ENCODE measurements at places on chromosomes 6 and 20. TPM values are rescaled to one million over a fixed set of nuclear protein-coding genes. Genes with fewer than 3 reads are reported as not detected.

The TLDC2 gene
- not detected for polyA plus RNA-seq

The UBD gene
- not detected for polyA plus RNA-seq

The SCAND1 gene
- 1.7 TPM for polyA plus RNA-seq

The GTSF1L gene
- polyA plus RNA-seq, result not detected

The CUL9 gene
- 5.5 TPM for polyA plus RNA-seq

The MMP24 gene
- polyA plus RNA-seq, result 0.22 TPM

The NOX3 gene
- polyA plus RNA-seq, result 2.4 TPM

The CPNE5 gene
- polyA plus RNA-seq, result 22.8 TPM

The IRF4 gene
- not detected for polyA plus RNA-seq

The C6orf120 gene
- 41.2 TPM for polyA plus RNA-seq

The SYCP2 gene
- 5.9 TPM for polyA plus RNA-seq

The DLK2 gene
- polyA plus RNA-seq, result 15.0 TPM

The TMEM244 gene
- not detected for polyA plus RNA-seq

The KCNG1 gene
- 0.93 TPM for polyA plus RNA-seq

The DYNLT1 gene
- polyA plus RNA-seq, result 113 TPM

The DNMT3B gene
- polyA plus RNA-seq, result not detected

The IER3 gene
- 2.5 TPM for polyA plus RNA-seq

The LGSN gene
- 0.65 TPM for polyA plus RNA-seq

The KCNK16 gene
- not detected for polyA plus RNA-seq

The FAM209B gene
- polyA plus RNA-seq, result 0.99 TPM

The HTR1B gene
- not detected for polyA plus RNA-seq

The METTL24 gene
- not detected for polyA plus RNA-seq

The TRDN gene
- not detected for polyA plus RNA-seq

The TNXB gene
- not detected for polyA plus RNA-seq

The RMND1 gene
- 23.7 TPM for polyA plus RNA-seq

The PEX3 gene
- polyA plus RNA-seq, result 90.2 TPM

The ANKEF1 gene
- 2.5 TPM for polyA plus RNA-seq

The PROKR2 gene
- not detected for polyA plus RNA-seq

The LTB gene
- polyA plus RNA-seq, result not detected

The CASS4 gene
- polyA plus RNA-seq, result not detected

The FAM83C gene
- polyA plus RNA-seq, result not detected

The B3GAT2 gene
- polyA plus RNA-seq, result 5.5 TPM

The TPX2 gene
- 18.5 TPM for polyA plus RNA-seq

The PRRT1 gene
- polyA plus RNA-seq, result 88.8 TPM

All from Purkinje cell (primary cell).